NCI-H1105 treated with DMSO at 0.1 percent for 48 hours (cell line): ENCODE measurements at places on chromosomes 12 and 14.
A peak's percentile ranks its signal among the peaks of the same experiment; 100 is the strongest.

GRCh38 chr12:88305254-88305890 lies 163.3 kb downstream of the TMTC3 start:
- no peak for DNase-seq

- DNase-seq, result no peak
Measured at GRCh38 chr14:95953111-95953724, 76.6 kb downstream of the TUNAR start.

- no peak for DNase-seq
Measured at GRCh38 chr12:130695061-130695460, 21.0 kb downstream of the RIMBP2 start.

DNA sequence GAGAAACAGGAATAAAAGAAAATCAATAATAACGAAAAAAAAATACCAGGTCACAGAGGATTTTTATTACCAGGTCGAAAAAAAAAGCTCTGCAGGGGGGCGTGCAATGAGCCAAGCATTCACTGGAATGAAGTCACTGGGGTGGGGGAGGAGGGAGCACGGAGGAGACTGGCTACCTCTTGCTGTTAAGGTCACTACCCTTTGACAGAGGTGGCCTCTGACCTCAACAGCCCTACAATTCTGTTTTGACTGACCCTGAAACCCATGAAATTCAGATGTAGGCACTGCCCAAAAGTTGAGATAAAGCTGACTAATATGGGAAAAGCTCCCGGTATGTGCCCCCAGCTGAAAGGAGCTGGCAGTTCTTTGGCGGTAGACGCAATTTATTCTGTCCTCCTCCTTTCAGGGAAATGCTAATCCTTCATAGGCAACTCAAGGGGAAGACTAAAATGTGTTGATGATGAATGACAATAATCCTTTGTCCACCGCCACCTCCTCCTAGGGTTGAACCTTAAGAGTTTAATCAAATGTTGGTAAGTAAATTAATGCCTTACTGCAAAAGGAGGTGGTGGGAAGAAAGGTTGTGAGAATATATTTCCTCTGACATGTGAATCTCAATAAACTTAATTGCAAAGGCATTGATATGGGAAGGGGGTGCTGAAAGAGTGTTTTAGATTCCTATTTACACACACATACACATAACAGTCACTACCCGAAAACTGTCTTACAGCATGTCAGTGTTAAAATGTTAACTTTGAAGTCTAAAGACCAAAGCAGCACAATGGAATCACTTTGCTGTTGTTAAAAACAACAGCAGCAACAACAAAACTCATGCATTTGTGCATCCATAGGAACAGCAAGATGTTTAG lies 6.3 kb upstream of the RIC8B start:
- no peak for DNase-seq

- DNase-seq, result no peak
Measured at GRCh38 chr14:79820866-79821535, 390.3 kb downstream of the DIO2 start.

GRCh38 chr14:105305345-105305744 lies 4.5 kb upstream of the BRF1 start:
- no peak for DNase-seq

DNA sequence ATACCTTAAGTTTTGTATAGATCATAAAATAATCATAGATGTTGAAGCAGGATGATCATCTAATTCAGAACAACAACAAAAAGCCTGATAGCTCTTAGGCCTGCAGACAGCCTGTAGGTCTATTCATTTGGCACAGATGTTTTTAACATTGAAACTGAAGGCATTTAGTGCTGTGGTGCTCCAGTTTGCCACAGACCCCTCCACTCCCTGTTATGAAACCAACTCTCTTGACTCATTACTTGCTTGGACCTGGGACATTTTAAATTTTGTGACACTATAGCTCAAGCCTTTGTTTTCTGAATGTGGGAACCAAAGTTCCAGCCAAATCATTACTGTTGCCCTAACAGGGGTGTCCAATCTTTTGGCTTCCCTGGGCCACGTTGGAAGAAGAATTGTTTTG lies 9.1 kb downstream of the PRKCH start:
- DNase-seq, result no peak

DNA sequence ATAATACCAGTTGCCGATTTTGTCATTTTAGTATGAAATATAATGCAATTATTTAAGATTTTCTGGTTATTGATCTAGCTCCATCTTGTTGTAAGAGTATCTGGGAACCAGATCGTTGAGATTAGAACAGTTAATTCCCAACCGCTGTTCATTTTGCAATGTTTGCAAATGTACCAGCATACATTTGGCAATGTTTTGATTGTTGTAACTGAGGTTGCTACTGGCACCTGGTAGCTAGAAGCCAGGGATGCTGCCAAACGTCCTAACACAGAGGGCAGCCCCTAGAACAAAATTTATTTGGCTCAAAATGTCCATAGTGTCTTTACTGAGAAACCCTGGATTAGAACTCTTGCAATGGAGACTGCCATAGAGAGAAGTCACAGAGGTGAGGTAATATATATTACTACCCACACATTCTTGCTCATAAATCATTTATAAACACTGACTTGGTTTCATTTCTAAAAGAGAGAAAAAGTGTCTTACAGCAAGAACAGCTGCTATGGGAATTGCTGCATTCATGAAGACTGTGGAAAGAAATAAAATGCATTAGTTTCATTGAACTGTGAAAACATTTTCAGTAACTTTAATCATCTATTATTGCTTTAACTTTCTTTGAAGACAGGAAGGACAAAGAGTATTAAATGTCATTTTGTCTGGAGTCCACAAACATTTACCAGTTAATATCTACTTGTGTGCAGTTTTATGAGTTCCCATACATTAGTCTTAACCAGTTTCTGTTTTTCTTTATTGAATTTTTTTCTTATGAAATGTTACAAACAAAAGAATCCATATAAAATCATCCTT lies 46.2 kb downstream of the ABCC9 start:
- DNase-seq, result no peak

GRCh38 chr12:32437095-32437515 lies 37.7 kb downstream of the FGD4 start:
- no peak for DNase-seq

DNA sequence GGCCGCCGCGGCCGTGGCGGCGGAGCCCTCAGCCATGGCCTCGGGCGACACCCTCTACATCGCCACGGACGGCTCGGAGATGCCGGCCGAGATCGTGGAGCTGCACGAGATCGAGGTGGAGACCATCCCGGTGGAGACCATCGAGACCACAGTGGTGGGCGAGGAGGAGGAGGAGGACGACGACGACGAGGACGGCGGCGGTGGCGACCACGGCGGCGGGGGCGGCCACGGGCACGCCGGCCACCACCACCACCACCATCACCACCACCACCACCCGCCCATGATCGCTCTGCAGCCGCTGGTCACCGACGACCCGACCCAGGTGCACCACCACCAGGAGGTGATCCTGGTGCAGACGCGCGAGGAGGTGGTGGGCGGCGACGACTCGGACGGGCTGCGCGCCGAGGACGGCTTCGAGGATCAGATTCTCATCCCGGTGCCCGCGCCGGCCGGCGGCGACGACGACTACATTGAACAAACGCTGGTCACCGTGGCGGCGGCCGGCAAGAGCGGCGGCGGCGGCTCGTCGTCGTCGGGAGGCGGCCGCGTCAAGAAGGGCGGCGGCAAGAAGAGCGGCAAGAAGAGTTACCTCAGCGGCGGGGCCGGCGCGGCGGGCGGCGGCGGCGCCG lies 381 bp downstream of the YY1 start:
- no peak for DNase-seq

GRCh38 chr12:110039085-110039807 lies 9.1 kb downstream of the C12orf76 start:
- no peak for DNase-seq

- DNase-seq, result peak; percentile 69
Measured at GRCh38 chr14:73758392-73759182, 44.4 kb upstream of the PNMA1 start.

DNA sequence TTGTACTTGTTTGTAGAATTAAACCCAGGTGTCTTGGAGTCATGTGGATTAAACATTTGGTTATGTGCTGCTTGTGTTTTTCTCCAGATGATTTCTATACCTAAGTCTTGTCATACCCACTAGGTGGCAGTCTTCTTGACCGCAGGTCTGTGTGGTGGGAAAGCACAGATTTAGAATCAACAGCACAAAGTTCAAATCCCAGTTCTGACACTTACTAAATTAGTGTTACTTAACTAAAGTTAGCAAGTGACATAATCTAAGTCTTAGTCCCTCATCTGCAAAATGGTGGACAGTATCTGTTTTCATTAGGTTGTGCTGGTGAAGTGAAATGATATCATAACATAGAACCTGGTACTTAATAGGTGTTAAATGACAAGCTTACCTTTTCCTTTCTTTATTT lies 151.0 kb upstream of the ARHGAP5 start:
- DNase-seq, result peak; percentile 71

DNA sequence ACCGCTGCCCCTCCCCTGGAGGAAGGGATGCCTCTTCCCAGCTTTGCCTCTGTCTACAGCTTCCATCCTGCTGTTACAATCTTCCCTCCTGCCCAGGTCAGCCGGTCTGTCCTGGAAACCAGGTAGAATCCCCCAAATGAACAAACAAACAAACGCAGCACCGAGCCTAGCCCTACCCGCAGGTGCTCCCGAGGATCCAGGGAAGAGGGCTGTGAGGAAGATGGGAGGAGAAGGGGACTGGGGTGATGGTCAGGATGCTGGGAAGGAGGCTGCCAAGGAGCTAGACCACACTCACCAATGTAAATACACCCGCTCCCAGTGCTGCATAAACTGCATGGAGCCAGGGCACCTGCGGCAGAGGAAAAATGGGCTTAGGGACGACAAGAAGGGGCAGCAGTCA lies 16.6 kb downstream of the FAIM2 start:
- no peak for DNase-seq

DNA sequence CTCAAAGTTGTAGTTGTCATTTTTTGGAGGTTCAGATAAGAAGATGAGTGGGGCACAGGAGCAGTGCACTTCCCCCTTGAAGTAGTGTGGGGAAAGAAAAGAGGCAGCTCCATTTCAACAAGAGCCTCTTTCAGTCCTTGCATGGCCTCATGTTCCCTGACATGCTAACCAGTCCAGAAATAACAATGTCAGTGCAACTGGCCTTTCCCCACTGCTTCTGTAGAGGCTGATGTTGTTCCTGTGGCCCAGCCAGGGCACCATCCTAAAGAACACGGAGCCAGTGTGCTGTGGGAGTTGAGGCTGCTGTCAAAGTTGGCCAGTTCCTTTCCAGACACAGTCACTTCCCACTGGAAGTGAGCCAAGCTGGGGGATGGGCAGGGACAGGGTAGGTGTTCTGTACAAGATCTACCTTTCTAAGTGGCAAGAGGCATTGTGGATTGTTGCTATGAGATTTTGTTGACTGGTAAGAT lies 77.7 kb upstream of the SLC38A2 start:
- peak; percentile 11 for DNase-seq
